ENCODE measurements at places on chromosomes 7 and 10.

DNA sequence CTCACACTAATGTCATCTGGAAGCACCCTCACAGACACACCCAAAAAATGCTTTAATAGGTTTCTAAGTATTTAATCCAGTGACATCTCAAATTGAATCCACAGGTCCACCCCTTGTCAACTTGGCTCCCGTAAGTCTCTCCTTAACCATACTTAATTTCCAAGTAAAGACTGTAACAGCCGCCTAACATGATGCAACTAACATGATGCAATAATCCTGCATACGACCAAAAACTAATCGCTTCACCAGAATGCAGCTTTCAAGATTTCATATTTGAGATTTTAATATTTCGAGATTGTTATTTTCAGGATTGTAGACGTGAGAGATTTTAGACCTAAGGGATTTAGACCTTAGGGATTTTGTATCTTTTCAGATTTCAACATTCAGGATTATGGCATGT, 3.7 kb upstream of the HDAC9 start:
- no peak for DNase-seq

DNA sequence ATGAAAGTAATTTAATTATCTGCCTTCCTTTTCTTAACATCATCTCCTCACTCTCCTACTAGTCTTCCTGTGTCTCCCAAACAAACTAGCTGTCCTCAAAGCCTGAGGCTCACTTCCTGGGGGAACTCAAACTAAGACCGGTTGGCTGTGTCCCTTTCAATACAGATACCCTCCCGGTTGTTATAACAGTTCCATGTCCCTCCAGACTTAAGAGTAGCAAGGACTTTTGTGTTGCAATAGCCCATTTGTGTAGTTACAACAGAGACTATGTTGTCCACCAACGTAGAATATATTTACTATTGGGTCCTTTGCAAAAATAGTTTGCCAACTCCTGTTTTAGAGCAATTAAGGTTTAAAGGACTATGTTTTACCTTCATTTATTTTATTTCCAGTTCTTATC, 8.6 kb upstream of the TARP start:
- DNase-seq = no peak

DNA sequence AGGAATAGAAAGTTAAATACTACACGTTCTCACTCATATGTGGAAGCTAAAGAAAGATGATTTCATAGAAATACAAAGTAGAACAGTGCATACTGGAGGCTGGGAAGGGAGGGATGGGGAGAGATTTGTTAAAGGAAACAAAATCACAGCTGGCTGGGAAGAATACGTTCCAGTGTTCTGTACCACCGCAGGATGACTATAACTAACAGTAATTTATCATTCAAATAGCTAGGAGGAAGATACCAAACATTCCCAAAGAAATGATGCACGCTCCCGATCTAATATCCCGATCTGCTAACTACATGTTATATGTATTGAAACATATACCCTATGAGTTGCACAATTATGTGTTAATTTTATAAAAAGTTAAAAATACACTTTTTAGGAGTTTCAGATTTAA, 162.3 kb downstream of the ZMYND11 start:
- no peak for DNase-seq

DNA sequence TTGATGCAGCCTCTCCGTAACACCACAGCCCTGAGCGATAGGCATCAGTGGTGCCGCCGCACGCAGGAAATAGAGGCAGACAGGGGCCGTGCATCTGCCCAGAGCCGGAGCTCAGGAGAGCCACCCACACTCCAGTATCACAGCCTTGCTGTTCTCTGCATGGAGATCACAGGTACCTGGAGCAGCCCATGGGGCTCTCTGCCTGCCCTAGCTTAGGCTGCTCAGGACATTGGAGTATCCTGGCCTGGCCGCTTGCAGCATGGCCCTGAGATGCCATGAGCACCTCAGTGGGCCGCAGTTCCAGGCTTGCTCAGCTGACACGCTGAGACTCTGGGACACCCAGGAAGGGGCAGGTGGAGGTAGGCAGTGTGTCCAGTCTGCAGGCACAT, 47.0 kb downstream of the ELFN1 start:
- no peak for DNase-seq

GRCh38 chr7:30140456-30140855, 5.7 kb downstream of the MTURN start:
- no peak for DNase-seq

GRCh38 chr7:80630608-80631405, 7.6 kb upstream of the CD36 start:
- no peak for DNase-seq

GRCh38 chr7:50349963-50350944, 45.7 kb downstream of the IKZF1 start:
- DNase-seq = peak; percentile 80

- no peak for DNase-seq
These were observed 16.3 kb downstream of the LIPA start for GRCh38 chr10:89235073-89235798.

GRCh38 chr10:4812046-4812445, 14.0 kb upstream of the AKR1E2 start:
- DNase-seq = no peak

- peak; percentile 81 for DNase-seq
These were observed 238.4 kb downstream of the DIP2C start for GRCh38 chr10:451021-451471.

Data from activated CD4-positive, alpha-beta T cell treated with anti-CD3 and anti-CD28 coated beads, Interleukin-2, amount 10 ng/mL, durations not matched to agents 7 days and 5 days (primary cell).